ENCODE measurements at places on chromosomes 4 and X.

GRCh38 chr4:118948545-118949144 lies 60.0 kb downstream of the SYNPO2 start:
- no peak for DNase-seq

- no peak for DNase-seq
Observed at GRCh38 chr4:151690876-151691275, 69.9 kb downstream of the GATB start.

- DNase-seq: peak; percentile 42
Observed at GRCh38 chr4:179750374-179750773, 2308.1 kb upstream of the AGA start.

DNA sequence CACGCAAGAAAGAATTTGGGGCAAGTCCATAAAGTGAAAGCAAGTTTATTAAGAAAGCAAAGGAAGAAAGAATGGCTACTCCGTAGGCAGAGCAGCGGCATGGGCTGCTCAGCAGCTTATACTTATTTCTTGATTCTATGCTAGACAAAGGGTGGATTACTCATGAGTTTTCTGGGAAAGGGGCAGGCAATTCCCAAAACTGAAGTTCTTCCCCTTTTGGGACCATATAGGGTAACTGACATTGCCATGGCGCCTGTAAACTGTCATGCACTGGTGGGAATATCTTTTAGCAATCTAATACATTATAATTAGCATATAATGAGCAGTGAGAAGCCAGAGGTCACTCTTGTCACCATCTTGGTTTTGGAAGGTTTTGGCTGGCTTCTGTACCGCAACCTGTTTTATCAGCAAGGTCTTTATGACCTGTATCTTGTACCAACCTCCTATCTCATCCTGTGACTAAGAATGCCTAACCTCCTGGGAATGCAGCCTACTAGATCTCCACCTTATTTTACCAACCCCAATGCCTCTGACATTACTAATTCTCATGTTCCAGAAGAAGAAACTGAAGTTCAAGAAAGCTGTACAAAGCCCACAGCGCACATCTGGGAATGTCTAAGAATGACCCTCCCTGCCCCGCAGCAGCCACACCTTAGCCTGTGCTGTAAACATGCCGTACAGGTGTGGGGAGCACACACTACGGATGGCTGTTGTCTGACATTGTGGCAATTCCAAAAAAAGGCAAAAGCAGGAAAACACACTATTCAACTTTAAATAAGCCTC lies 18.6 kb downstream of the RXFP1 start:
- peak; percentile 40 for DNase-seq

DNA sequence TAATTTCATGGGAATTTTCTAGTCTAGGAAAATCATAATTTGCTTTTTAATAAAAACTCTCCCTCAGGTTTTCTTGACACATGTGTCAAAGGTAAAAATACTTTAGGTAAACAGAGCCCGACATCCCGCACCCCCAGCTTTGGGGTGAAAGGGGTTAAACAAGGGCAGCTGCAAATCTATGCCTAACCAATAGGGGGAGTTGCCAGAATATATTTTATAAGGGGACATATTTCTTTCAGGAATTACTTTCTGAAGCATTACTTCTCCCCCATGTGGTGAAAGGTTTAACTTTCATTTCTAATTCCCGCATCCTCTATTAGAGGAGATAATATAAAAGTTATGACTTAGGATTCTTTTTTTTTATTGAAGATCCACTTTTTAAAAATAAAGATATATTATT lies 53.9 kb upstream of the HEPH start:
- peak; percentile 0 for DNase-seq

DNA sequence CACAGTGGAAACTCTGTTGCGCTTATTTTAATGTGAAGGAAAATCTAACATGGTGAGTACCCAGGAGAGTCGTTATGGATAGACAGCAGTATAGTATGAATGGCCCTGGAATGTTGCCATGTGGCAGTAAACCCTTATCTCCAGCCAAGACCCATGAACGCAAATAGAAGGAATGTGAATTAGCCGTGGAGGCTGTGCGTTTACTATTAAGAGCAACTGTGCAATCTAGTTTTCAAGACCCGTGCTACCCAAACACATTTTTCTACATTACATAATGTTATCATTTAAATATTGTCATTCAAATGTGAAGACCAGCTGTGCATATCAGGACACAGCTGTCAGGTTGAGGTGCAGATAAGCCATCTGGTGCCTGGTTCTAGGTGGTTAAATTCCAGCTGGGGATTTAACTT lies 13.3 kb upstream of the AGA start:
- DNase-seq: peak; percentile 10

- DNase-seq: no peak
Observed at GRCh38 chrX:136697156-136697555, 49.2 kb downstream of the CD40LG start.

- no peak for DNase-seq
Observed at GRCh38 chrX:115357326-115358120, 68.0 kb downstream of the LUZP4 start.

DNA sequence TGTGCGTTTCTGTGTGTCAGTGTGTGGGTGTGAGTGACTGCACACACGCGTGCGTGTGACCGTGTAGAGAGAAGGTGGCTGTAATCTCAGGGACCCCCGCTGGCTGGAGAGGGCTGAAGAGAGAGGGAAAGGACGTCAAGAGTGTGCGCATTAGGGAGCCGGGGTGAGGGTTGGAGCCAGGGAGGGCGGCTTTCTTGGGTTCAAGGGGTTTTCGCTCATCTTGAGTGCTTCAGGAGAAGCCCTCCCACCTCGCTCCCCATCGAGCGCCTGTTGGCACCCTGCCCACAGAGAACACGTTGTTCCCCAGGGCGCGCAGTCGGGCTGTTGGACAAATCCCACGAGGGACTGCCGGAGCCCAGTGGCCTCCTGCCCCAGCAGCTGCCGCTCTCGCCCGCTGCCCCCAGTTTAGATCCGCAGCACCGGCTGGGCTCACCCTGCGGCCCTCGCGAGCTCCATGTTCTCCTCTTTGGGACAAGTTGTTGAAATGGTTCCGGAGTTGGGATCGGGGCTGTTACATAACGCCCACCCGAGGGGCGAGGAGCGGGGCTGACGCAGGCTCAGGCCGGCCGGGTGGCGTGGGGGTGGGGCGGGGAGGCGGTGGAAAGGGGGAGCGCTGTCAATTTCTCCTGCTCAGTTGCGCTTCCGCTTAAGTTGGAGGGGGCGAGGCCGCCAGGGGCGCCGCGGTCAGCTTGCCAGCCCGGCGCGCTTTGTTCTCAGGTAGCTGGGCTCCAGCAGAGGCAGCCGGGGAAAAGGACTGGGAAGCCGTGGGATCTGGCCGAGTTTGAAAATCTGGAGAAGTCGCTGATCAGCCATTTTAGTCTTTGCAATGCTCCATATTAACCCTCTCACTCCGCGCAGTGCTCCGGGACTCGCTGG lies 1.6 kb downstream of the GRIA2 start:
- no peak for DNase-seq

DNA sequence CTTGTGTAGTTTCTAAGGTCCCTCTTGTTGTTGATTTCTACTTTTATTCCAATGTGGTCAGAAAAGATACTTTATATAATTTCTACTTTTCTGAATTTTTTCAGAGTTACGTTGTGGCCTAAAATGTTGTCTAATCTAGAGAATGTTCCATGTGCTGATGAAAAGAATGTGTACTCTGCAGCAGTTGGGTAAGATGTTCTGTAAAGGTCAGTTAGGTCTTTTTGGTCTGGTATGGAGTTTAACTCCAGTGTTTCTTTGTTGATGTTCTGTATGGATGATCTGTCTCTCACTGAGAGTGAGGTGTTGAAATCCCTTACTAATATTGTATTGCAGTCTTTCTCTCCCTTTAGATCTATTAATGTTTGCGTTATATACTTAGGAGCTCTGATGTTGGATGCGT lies 37.0 kb upstream of the GPRIN3 start:
- no peak for DNase-seq

- DNase-seq: no peak
Observed at GRCh38 chrX:56588397-56589188, 25.2 kb downstream of the UBQLN2 start.

DNA sequence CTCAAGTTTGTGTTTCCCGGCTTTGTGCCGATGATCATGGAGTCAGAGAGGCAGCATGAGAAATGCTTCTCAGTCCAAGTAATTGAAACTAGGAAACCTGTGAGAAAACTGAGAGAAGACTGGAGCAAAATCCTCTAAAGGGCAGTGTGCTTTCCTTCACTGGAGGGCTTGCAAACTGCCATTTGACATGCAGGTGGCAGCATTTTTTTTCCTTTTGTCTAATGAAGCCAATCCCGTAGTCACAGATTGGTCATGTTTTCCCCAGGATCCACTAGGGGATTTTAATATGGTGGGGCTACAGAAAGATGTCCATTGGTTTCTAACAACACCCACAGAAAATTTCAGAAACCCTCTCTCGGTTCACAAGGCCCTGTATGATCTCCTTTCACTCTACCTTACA lies 117.4 kb upstream of the NUDT10 start:
- no peak for DNase-seq

DNA sequence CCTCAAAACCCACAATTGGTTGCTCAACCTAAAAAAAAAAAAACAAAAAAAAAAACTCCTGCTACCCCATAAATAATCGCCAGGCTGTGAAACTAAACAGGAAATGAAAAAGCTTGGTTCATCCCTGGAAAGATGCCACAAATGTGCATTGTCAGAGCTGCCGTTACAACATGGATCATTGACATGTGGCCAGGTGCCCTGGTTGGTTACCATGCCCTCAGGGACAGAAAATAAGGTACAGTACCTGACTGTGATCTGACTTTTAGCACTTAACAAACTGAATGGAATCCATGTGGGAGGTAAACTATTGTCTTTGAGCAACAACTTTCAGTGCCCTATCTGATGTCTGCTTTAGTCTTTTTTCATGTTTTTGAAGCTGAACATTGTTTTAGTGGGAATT lies 118.0 kb upstream of the RPL34 start:
- DNase-seq: no peak

- DNase-seq: peak; percentile 50
Observed at GRCh38 chr4:80434238-80434637, 98.7 kb downstream of the CFAP299 start.

GRCh38 chr4:15260758-15261157 lies 167.1 kb upstream of the C1QTNF7 start:
- no peak for DNase-seq

GRCh38 chr4:125736057-125736456 lies 421.3 kb downstream of the FAT4 start:
- peak; percentile 65 for DNase-seq

- DNase-seq: no peak
Observed at GRCh38 chrX:134631426-134632346, 26.6 kb downstream of the PLAC1 start.

DNA sequence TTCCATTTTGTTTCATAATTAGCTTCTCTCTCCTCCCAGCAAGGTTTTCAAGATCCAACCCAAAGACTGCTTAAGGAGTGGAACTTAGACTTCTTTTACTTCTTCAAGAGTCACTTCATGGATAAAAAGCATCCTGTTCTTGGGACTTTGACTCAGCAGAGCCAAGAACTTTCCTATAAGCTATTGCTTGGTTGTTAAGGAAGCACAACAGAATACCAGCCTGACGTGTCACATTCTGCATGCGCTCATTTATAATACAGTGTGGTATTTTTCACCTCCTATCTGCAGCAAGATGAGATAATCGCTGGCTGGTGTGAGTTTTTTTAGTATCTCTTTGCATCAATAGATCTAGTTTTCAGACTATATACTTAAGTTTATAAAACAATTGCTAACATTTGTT lies 152.1 kb downstream of the PALLD start:
- DNase-seq: no peak

DNA sequence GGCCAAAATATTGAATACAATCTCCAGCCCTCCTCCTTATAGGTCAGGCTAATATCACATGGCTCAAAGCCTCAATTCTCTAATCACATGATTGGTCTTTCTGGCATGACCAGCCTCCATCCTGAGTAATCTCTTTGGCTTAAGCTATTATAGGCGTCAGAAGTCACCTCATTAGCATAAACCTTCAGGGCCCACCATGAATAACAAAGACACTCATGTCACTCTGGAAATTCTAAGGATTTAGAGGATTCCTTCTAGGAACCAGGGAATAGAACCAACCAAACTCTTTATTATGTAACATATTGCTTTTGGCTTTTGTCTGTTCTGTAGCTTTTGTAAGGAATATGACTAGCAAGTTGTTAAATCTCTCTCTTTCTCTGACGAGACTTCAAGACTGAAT lies 109.2 kb upstream of the IGFBP7 start:
- no peak for DNase-seq

DNA sequence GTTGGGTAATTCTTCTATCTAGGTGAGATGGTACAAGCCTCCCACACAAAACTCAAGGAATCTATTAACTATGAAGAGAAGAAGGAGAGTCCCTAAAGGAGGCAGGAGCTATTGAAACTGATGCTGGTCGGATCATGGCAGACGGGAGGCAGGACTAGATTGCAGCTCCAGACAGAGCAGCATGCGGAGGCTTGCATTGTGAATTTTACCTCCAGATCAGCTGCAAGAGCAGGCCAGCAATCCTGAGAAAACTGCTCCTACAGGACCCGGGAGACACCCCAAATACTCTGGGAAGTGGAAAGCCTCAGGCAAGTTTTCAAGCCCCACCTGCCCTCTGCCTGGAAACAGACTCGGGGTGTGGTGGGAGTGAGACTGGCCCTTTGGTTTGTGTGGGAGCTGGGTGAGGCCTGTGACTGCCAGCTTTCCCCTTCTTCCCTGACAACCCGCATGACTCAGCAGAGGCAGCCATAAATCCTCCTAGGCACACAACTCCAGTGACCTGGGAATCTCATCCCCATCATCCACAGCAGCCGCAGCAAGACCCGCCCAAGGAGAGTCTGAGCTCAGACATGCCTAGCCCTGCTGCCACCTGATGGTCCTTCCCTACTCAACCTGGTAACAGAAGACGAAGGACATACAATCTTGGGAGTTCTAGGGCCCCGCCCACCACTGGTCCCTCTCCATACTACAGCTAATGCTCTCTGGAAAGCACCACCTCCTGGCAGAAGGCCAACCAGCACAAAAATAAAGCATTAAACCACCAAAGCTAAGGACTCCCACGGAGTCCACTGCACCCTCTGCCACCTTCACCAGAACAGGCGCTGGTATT lies 30.9 kb downstream of the GATB start:
- DNase-seq: peak; percentile 93

GRCh38 chr4:103091601-103092223 lies 7.9 kb downstream of the BDH2 start:
- peak; percentile 43 for DNase-seq

All from A172 (cell line).